ENCODE measurements at places on chromosomes 4 and X.
A peak's percentile ranks its signal among the peaks of the same experiment; 100 is the strongest.

GRCh38 chr4:55491486-55491885 lies 55.2 kb downstream of the CLOCK start:
- no peak for DNase-seq

DNA sequence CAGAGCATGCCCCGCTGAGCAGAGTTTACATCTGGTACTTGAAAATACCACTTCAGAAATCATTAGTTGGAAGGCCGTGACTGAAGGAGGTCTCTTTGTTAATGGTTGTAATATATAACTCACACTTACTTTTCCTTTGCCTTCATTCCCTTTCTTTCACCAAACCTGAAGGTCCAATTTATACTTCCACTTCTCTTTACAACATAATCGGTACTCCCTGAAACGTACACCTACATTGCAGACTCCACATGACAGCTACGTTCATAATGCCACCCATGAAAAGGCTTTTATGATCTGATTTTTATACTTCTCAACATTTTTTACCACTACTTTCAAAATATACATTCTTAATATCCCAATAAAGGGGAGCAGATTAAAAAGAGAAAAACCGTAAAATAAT lies 298.7 kb downstream of the C4orf33 start:
- no peak for DNase-seq

DNA sequence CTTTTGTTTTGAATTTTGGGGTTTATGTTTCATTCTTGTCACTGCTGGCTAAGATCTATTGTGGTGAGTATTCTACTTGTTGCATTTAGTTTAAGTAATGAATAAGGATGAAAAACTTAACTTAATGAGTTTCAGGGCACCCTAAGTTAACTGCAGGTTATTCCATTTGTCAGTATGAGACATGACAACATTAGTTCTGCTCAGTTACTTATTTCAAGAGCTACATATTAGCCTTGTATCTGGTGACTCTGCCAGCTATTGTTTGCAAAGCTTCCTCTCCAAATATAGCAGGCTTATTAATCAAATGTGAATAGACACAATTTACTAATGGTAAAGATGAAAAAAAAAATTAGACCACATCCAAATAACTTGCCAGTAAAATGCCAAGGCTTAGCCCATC lies 567.1 kb downstream of the IL15 start:
- no peak for DNase-seq

DNA sequence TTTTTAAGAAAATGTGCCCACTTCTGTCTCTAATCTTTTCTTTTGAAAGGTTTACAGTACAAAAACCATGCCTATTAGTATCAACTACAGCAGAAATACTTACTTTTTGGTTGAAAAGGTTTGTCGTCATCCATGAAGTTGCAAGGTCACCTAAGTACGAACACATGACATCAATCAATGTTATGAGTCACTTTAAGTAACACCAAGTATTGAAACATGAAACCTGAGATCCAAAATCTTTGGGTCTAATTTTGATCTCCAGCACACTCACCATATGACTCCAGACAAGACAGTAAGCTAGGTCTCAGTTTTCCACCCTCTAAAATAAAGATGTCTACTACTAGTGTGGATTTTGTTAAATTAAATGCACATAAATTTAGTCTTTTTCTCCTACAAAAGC lies 8.4 kb downstream of the ZNF280C start:
- no peak for DNase-seq

- DNase-seq: no peak
These were observed 110.2 kb upstream of the TENM3 start for GRCh38 chr4:182133033-182133432.

GRCh38 chrX:11382930-11383329 lies 89.7 kb downstream of the AMELX start:
- no peak for DNase-seq

GRCh38 chr4:76011700-76012387 lies 4.5 kb upstream of the CXCL9 start:
- DNase-seq: no peak

GRCh38 chr4:160848901-160849760 lies 1314.7 kb downstream of the FSTL5 start:
- DNase-seq: peak; percentile 17

GRCh38 chrX:64850371-64851082 lies 125.7 kb downstream of the ZC4H2 start:
- no peak for DNase-seq

GRCh38 chr4:35493977-35494376 lies 750.3 kb downstream of the ARAP2 start:
- no peak for DNase-seq

- DNase-seq: no peak
These were observed 327.9 kb upstream of the VCX start for GRCh38 chrX:7514871-7515599.

- DNase-seq: peak; percentile 80
These were observed 920 bp downstream of the HTT-AS start for GRCh38 chr4:3073158-3074077.

GRCh38 chr4:184345573-184345922 lies 127.9 kb upstream of the ENPP6 start:
- no peak for DNase-seq

GRCh38 chr4:47462799-47463234 lies 685 bp downstream of the COMMD8 start:
- no peak for DNase-seq

DNA sequence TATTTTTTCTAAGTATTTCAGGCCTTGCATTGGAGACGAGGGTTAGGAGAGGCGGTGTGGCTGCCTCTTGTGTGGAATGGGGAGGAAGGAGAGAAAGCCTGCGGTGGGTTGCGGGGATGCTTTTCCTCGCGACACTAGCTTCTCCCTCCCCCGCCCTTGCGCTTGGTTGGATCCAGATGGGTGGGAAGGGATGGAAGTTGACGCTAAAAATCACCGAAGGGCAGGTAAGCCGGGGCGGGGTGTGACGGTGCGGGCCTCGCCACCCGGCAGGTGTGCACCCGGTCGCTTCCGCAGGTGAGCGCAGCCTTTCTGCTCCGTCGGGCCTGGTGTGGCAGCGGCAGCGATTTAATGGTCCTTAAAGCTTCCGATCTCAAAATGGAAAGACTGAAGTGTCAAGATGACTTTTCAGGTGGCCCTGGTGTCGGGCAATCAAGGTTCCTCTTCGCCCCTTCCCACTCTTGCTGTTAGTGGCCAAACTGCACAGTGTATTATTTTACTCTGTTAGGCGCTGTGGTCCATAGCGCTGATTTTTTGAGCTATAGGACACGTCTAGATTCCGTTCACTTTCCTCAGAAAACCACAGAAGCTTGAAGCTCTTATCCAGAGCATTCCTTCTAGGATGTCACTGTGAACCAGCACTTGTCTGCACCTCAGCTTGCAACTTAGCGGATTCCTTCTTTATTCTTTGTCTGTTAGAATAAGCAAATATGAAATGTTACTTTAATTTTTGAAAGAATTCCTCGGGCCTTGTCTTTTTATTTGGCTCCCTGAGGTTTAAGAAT lies 765 bp downstream of the ENOPH1 start:
- no peak for DNase-seq

GRCh38 chr4:38456096-38456495 lies 207.9 kb upstream of the KLF3 start:
- no peak for DNase-seq

- DNase-seq: no peak
These were observed 153.3 kb upstream of the TENT5D start for GRCh38 chrX:80266979-80267378.

GRCh38 chr4:106424426-106424825 lies 55.8 kb upstream of the GIMD1 start:
- no peak for DNase-seq

DNA sequence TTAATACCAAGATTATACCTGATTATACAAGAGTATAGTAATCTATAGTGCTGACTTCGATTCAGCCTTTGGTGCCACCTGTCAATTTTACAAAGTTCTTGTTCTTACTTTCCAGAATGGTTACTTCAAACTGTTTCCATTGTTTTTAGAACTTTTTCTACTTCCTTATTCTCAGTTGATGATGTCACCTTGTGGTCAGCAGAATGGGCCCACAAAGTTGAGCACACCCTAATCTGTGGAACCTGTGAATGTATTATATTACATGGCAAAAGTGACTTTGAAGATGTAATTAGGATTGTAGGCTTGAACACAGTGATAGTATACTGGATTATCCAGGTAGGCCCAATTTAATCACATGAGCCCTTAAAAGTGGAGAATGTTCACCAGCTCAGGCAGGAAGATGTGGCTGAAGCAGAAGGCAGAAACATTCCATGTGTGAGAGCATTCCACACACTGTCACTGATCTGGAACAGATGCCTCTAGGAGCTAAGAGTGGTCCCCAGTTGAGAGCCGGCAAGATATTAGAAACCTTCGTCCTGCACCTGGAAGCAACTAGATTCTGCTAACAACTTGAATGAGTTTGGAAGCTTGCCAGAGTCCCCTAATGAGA lies 6.3 kb upstream of the SGMS2 start:
- no peak for DNase-seq

DNA sequence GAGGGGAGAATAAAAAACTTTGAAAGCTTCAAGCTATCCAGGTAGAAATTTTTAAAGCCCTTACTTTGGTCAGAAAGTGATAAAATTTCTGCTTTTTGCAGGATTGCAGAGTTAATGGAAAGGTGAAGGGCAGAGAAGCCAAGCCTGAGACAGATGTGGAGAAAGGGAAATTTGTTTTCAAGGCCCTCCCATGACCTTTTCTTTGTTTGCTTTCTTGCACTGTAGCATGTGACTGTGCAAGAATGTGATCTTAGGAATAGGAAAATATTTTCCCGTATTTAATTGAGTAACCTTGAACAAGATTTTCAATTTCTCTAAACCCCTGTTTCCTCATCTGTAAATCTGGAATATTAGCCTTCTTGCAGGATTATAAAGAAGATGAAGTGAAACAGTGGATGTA lies 307.2 kb downstream of the PPARGC1A start:
- no peak for DNase-seq

DNA sequence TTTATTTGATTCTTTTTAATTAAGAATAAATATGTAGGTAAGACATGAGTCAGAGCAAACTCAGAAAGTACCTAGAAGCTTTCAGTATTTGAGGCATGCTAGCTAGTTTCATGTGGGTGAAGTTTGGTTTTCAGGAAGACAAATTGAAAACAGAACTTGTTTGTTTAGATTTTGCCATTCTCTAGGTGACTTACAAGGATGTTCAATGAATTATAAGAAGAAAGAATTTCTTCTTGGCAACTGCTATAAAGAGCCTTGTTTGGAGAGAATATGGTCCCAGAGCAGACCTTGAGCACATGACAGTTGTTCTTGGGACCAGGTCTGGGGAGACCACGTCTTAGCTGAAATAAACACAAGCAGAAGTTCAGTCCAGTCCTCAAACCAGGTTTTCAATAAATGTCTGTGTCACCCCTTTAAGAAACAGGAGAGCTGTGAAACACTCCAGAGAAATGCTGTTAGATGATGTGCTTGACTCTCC lies 38.0 kb upstream of the IL21 start:
- DNase-seq: no peak

- no peak for DNase-seq
These were observed 70.2 kb upstream of the ETNPPL start for GRCh38 chr4:108833046-108833445.

GRCh38 chr4:27176400-27176799 lies 315.8 kb downstream of the STIM2 start:
- DNase-seq: peak; percentile 19

DNA sequence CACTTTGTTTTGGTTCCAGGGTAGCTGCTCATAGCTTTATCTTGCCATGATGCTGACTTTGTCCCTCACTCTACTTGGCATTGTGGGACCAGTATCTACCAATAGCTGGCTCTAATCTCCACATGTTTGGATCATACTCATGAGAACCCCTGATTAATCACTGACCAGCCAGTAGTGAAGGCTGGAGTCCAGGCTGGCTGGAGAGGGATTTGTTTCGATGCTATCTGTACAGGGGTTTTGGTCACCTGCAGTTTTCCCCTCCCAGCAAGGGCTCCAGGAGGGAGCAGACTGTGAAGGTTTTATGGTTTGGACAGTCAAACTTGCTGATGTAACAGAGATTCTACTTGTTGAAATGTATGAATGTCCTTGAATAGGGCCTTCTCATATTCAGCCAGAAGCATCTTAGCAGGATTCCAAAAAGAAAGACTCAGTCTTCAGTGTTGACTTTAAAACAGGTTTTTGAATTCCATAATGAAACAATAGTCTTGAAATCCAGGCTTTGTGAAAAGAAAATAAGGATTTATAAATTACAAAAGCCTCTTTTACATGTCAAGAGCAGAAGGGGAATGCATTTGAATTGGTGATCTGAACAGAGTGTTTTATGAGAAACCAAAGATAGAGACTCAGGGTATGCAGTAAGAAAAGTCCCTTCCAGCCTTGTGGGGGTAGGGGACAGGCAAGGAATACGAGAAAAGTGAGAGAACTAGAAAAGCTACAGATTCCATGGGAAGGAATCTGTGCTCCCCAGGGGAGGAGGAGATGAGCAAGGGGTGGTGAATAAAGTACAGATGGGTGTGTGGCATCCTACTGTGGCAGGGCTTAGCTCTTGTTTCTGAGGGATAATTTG lies 103.1 kb upstream of the SHISA3 start:
- DNase-seq: no peak

GRCh38 chrX:45781901-45782553 lies 581.4 kb upstream of the DIPK2B start:
- DNase-seq: no peak

- DNase-seq: no peak
These were observed 21.7 kb upstream of the SPP1 start for GRCh38 chr4:87953826-87954225.

DNA sequence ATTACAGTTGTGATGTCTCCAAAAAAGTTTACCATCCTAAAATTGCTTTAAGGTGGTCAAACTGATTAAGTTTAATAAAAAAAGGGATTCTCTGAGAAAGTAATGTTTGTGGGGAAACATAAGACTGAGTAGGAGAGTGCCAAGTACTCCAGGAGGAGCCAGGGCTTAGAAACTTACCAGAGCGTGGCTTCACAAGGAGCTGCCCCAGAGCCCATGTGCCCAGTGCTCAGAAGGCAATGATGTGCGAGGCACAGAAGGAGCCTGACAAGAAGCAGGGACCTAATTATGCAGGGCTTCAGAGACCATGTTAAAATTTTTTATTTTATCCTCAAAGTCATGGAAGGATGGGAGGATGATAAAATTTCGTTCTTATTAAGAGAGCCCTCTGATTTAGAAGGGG lies 204.2 kb downstream of the PALLD start:
- DNase-seq: no peak

- DNase-seq: no peak
These were observed 1.8 kb downstream of the KDM5C start for GRCh38 chrX:53223068-53223693.

- DNase-seq: no peak
These were observed 68.7 kb downstream of the SORCS2 start for GRCh38 chr4:7261087-7261486.

DNA sequence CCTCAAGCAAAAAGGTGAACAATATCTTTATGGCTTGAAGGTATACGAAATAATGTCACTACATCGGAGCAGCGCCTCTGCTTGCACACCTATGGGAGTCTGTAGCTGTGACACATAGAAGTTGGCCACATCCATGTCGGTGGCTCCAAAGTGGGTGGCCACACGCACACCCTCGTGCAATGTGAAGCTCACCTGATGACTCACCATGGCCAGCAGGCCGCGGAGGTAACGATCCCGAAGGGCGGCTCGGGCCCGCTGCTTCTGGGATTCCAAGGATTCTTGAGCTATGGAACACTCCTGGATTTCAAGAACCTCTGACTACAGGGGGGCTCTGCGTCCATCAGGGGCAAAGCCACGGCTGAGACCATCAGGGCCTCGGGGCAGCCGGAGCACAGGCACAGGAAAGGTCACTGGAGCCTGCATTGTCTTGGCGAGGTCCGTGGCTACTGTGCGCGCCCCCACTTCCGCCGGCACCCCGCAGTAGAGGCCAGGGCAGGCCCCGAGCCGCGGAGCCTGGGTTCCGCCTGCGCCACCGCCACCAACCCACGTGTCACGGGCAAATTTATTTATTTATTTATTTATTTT lies 25.2 kb downstream of the NYX start:
- DNase-seq: no peak

Data from retina (tissue), 1 donor.